ENCODE measurements at places on chromosomes 4 and X.

DNA sequence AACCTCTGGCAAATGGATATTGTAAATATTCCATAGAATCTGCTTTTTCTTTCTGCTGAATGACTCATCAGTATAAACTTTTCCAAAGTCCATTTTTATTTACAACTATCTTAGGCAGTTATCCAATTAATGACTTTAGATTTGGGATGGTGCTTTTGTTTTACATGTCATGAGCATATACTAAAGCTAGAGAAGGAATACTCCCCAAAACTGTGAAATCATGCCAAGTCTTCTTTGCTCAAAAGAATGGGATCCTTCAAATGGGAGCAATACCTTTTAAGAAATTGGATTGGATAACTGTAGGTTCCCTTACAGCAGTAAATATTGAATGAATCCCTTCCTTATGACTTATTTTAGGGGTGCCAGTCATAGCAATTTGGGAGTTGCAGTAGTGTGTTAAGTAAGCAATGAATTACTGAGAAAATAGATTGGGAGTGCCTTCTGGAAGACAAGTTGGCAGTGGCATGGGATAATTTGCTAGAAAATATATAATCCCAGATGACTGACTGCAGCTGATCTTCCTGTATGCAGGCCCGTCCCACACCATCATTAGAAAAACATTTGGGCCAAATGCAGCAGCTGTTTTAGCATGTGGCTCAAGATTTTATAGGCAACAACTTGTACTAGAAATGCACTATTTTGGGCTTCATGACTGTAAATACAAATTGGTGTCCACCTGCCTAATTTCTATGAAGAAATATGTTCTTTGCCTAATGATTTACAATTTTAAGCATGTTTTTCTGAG lies 2.8 kb downstream of the TMPRSS11D start:
- DNase-seq = no peak

GRCh38 chrX:127305013-127305412 lies 485.5 kb downstream of the PRR32 start:
- DNase-seq = no peak

GRCh38 chrX:123424546-123424945 lies 240.5 kb downstream of the GRIA3 start:
- DNase-seq = no peak

GRCh38 chr4:143514497-143514896 lies 995 bp downstream of the SMARCA5 start:
- DNase-seq = peak; percentile 56

All from anterior cingulate cortex (tissue), 58 donors.